ENCODE measurements at places on chromosomes 3 and 15. TPM values are rescaled to one million over a fixed set of nuclear protein-coding genes. Genes with fewer than 3 reads are reported as not detected.

MYH15 gene
- 0.57 TPM for total RNA-seq

KBTBD13 gene
- total RNA-seq = not detected

UCN2 gene
- total RNA-seq = 0.83 TPM

CRYGS gene
- total RNA-seq = 0.43 TPM

KCNMB3 gene
- total RNA-seq = 1.1 TPM

PIGBOS1 gene
- 6.1 TPM for total RNA-seq

RARRES1 gene
- total RNA-seq = 166 TPM

SNX1 gene
- total RNA-seq = 35.0 TPM

RPL4 gene
- 1,908 TPM for total RNA-seq

SYNPR gene
- not detected for total RNA-seq

TTC21A gene
- 1.8 TPM for total RNA-seq

MST1R gene
- 0.14 TPM for total RNA-seq

XRN1 gene
- 47.5 TPM for total RNA-seq

ITIH4 gene
- 1.6 TPM for total RNA-seq

PRKCD gene
- 2.2 TPM for total RNA-seq

ECE2 gene
- not detected for total RNA-seq

TTLL13 gene
- total RNA-seq = 0.14 TPM

GRK7 gene
- not detected for total RNA-seq

RASGRP1 gene
- total RNA-seq = 0.37 TPM

NTRK3 gene
- 0.28 TPM for total RNA-seq

PIF1 gene
- total RNA-seq = 7.2 TPM

SETD5 gene
- 38.9 TPM for total RNA-seq

APH1B gene
- total RNA-seq = 18.5 TPM

LAMB2 gene
- 458 TPM for total RNA-seq

CLDN18 gene
- total RNA-seq = not detected

Data from smooth muscle cell of bladder (primary cell).